ENCODE measurements at places on chromosomes 3 and 15.

DNA sequence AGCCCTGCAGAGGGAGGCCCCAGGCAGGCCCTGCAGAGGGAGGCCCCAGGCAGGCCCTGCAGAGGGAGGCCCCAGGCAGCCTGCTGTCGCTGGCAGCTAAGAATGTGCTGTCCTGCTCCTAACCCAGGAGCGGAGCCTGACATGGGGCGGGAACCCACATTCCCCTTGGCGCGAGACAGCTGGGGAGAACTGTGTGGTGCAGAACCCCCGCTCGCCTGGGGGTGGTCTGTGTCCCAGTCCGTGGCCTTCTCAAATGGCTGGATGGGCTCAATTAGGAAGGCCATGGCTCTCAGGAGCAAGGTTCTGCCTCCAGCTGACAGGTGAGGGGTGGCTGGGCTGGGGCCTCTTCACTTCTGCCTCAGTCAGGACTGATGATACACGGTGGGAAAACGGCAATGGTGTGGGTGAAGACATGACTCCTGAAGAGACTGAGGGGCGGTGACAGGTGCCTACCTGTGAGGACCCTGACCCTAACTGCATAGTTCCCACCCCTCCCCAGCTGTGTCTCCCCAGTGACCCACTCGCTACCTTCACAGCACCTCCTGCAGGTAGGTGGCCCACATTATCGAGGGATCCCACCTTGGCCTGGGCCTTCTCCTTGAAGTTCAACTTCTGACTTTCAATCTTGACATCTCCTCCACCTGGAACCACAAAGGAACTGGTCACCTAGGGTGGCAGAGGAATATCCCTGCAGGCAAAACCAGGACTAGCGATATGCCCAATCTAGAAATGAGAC lies 52.0 kb downstream of the DHX30 start:
- DNase-seq, result no peak

- DNase-seq, result no peak
Measured at GRCh38 chr3:87088430-87088992, 97.6 kb upstream of the VGLL3 start.

DNA sequence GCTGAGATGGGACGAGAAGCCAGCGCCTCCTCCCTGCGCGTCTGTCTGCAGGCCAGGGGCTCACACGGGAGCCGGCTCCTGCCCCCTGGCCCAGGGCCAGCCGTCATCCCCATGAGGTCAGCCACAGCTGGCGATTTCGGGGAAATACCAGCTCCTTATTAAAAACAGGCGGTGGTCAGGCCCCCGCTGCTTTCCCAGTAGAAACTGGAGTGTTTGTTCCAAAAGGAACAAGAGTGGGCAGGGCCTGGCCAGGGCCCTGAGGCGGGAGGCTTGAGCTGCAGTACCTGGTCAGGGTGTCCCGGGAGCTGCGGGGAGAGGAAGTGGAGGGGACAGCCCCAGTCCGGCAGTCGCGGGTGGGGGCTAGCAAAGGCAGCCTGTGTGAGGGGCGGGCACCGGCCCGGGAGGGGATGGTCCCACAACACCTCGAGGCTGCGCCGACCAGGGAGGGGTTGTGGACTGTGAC lies 17.8 kb downstream of the MYL3 start:
- DNase-seq, result no peak

DNA sequence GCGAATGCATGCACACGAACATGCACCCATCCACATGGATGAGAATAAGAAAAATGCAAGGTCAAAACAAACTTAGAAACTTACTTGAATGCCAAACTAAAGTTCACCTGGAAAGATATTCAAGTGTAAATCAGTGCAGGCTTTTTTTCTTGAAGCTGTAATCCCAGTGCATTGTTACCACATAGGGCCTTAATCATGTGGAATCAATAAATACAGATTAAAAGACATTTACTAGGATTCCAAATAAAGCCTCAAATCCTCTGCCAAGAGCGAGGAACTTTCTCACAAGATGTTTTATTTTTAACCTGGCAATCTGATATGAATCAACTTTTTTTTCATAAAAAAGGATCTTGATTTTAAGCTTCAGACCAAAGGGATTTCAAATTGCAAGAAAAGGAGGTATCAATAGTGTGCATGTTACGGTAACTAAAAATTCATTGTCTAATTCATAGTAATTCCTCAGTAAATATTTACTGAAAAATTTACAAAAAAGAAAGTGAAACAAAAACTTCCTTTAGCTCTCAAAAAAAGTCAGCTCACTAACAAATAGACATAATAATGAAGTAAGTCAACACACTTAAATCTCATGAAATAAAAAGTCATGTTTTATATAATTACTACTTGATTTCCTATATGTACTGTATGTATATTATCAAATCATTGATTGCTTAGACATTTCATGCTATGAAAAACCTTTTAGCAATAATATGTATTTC lies 978.6 kb downstream of the PLOD2 start:
- no peak for DNase-seq

GRCh38 chr15:93105485-93105884 lies 16.5 kb upstream of the RGMA start:
- DNase-seq, result no peak

- DNase-seq, result no peak
Measured at GRCh38 chr3:64056606-64057180, 33.4 kb upstream of the PSMD6 start.

DNA sequence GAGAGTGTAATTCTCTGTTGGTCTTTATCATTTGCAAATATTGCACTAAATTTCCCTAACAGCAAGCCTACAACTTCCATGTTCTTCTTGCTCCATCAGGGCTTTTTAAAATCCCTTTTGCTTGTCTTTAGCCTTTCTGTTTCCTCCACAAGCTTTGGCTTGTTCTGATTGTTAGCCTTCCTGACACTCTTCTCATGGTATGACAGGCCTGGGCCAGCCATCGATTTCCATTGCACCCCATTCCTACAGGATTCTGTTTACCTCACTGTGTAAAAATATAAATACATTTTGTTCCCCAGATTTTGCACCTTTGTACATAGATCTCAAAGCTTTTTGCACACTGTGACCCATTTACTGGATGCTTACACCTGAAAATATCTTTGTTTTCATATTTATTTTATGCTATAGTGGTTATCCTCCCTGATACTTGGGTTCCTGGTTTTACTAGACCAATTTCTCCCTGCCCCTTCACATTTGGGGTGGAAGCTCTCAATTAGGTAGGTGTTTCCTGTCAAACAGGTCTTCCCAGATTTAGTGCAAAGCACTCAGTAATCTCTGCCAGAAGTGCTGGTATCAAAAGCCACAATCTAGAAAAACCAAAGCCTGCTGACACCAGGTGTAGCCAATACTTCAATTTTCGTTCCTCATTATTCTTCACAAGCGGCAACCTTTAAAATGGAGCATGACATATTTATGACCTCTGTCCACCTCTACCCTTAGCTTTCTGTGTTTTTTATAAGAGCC lies 57.9 kb upstream of the PPP2R3A start:
- DNase-seq, result no peak

- DNase-seq, result no peak
Measured at GRCh38 chr15:51170882-51171633, 76.4 kb upstream of the TNFAIP8L3 start.

GRCh38 chr15:32998979-32999672 lies 195.4 kb downstream of the FMN1 start:
- no peak for DNase-seq

DNA sequence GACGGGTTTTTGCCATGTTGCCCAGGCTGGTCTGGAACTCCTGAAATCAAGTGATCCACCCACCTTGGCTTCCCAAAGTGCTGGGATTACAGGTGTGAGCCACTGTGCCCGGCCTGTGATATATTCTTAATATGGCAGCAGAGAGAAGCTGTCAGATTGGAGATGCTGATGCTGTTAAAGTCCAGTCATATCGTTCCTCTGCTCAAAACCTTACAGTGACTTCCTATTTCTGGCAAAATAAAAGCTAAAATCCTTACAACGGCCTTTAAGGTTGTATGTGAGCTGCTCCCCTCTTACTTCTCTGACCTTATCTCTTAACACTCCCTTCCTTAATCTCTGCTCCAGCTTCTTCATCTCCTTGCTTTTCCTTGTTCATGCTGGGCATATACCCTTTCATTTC lies 26.6 kb upstream of the MGA start:
- DNase-seq, result no peak

DNA sequence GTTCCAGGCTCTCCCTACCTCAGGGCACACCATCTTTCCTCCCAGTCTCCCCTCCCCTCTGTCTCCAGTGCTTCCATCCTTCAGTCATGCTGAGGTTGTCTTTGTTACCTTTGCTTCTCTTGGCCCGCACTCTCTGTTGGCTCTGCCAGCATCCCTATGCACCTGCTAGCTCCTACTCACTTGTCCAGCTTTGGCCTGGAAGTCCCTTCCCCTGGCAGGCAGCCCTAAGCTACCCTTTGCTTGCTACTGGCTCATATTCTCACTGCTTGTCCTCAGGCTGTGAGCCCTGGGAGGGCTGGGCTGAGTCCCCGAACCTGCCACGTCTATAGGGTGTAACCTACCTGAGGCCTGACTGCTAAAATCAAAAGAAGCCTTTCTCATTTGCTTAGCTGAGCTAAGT lies 122.7 kb downstream of the PGPEP1L start:
- DNase-seq, result no peak

GRCh38 chr3:119524931-119525662 lies 26.8 kb downstream of the TIMMDC1 start:
- no peak for DNase-seq

DNA sequence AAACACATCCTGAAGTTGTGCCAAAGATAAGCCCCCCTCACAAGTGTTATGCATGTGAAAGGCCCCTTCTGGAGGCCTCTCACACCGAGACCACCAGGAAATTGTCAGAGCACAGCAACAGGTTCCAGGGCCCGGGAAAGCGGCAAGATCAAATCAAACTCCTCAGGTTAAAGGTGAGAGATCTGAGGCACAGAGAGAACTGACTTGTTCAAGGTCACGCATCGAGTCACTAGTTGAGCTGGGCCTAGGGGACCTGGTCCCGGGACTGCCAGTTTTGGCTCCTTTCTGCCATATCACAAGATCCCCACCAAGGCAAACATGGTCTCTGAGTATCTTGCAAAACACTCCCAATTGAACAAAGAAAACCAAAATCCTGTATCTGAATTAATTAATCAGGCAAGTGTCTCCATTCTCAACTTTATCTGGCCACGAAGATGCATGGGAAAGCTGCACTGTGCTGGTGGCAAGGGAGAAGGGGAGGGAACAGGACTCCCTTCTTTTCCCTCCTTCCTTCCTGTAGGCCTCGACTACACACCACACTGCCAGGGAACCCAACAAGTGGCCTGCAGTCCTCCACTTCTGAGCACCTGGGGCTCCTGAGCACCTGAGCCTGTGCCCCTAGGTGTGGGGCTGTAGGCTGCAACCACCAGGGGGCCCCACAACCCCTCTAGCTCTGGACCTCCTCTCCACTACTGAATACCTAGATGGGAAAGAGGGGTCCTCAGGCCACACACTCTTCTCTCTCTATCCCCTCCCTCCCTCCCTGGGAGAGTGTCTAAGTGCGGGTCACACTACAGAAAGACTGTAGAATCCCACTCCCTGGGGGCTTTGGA lies 37.3 kb downstream of the ANP32A start:
- DNase-seq, result peak; percentile 79

DNA sequence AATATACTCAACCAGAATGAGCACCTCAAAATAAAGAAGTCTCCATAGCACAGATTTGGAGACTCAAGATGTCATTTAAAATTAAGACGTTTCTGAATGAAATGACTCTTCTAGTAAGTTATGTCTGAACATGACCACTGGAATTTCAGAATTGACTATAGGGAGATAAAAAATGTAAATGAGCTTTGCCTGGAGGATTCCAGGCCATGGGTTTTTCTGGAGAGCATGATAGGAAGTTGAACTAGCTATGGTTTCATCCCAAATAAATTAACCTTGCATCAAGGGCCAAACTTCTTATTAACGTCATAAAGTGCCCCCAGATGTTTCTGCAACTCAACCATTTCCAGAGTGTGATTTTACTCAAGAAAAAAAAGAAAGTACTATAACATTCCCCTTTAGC lies 222.6 kb upstream of the NR2F2 start:
- no peak for DNase-seq

DNA sequence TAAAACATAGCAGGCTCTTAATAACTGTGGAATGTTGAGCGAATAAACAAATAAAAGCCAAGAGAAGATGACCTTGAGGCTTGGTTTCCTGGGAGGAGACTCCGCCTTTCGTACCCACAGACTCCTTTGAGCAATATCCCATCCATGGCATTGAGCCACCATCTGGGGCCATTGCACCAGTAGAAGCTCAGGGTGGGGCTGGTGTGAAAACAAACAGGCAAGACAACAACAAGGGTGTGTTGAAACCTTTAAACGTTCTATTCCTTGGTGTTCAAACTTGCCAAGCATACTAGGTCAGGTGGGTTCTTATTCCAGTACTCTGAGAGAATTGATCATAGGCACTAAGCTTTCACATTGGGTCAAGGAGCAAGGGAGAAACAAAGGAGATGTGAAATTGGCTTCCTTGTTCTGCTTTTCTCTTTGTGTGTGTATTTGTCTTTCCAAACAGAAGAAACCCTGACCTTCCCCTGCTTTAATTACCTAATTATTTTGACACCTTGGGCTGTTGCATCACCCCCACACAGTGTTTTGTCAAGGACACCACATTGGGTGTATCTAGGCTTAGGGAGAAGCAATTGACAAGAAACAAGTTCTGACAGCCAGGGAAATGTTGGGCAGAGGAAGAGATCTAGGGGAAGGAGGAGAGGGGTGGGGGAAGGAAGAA lies 105.1 kb upstream of the BCL6 start:
- DNase-seq, result no peak

DNA sequence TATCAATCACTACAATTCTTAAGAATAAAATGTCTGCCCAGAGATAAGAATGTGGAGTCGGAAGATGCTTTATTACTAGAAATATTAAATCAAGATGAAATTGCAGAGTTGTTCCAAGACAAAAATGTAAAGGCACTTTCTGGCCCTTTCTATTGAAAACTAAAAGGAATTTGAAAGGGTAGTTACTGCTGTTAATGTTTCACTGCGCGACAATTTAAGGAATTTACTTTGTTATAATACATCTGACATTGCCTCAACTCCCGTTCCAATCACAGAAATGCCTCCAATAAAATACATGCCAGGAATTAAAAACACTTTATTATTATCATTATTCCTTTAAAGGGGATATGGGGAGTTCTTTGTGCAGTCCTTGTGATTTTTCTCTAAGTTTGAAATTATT lies 26.4 kb downstream of the RSL24D1 start:
- DNase-seq, result no peak

DNA sequence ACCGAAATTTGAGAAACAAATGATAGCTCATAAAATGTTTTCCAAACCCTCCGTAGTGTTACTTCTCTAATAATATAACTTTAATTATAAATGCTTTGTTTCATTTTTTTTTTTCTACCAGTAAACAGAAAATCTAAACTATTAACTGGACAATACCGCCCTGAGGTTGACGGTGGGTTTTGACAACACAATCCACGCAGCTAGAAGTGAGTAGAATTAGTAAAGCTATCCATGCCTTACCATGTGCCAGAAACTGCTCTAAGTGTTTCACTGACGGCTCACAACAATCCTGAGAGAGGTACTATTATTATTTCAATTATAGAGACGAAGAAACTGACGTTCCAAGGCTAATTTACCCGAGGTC lies 410 bp downstream of the NDUFAF1 start:
- no peak for DNase-seq

- DNase-seq, result peak; percentile 83
Measured at GRCh38 chr3:187319699-187320302, 28.3 kb upstream of the MASP1 start.
